Eye (tissue), 1 donor: ENCODE measurements at places on chromosomes 1 and 21.
A peak's percentile ranks its signal among the peaks of the same experiment; 100 is the strongest.

- DNase-seq, result peak; percentile 46
These were observed 1.4 kb upstream of the SKI start for GRCh38 chr1:2226525-2227345.

GRCh38 chr1:2807678-2808385 lies 6.3 kb upstream of the TTC34 start:
- no peak for DNase-seq

DNA sequence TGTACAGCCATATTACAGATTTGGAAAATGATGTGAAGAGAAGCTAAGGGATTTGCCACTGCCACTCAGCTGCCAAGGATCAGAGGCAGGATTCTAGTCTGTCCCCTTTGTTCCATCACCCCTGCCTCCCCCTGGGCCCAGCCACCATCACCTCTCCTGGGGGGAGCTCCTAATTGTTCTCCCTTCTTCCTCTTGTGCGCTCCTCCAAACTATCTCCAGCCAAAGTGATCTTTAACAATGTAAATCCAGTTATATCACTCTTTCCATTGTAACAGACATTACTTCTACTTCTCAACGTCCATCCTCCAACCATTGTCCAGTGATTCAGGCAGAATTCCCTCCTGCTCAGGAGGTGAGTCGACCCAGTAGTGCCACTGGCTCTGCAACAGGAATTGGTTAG lies 164.1 kb downstream of the PLPP3 start:
- DNase-seq, result no peak

DNA sequence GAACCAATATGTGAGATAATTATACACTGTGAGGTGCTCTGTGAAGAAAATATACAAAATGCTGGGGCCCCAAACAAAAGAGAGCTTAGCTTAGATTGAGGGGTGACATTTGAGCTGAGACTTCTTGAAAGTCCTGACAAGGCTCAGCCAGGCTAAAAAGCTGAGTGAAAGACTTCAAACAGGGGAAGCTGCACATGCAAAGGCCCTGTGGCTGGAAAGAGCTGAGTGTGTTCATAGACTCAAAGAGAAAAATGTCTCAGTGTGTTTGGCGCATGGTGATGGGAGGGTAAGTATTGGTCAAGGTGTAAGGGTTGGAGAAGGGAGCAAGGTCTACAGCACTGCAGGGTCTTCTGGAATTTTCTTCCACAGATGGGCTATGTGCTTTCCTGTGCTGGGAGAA lies 127.2 kb upstream of the KLHDC7A start:
- DNase-seq, result no peak

- no peak for DNase-seq
These were observed 124.2 kb downstream of the LIPI start for GRCh38 chr21:14086553-14086952.

DNA sequence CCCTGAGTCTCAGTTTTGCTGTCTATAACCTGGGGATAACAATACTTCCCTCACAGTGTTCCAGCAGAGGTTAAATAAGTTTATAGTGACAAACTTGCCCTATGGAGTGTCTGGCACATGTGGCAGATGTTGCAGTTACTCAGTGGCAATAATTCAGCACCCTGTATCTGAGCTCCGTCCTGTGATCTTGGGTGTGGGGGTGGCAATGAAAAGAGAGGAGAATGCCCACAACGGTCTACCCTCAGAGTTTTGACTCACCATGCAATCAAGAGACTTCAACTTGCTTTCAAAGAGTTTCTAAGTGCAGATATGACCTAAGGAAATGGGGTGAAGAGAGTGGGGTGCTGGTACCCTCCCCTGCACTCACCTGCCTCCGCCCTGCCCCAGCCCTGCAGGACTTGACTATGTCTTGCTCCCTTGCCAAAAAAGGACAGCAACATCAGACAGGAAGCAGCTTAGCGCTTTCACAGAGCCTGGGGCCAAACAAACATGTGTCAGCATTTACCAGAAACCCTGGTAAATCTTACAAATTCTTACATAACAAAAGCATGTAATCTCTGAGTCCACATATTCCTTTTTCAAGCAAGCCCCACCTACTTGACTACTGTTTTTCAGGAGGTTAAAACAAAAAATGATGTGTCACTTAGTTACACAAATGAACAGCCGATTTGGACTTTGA lies 185.1 kb upstream of the CAMK1G start:
- no peak for DNase-seq

- DNase-seq, result no peak
These were observed 38.5 kb downstream of the MRPL37 start for GRCh38 chr1:54238353-54239034.

GRCh38 chr21:29155118-29155932 lies 24.9 kb downstream of the MAP3K7CL start:
- DNase-seq, result peak; percentile 65

DNA sequence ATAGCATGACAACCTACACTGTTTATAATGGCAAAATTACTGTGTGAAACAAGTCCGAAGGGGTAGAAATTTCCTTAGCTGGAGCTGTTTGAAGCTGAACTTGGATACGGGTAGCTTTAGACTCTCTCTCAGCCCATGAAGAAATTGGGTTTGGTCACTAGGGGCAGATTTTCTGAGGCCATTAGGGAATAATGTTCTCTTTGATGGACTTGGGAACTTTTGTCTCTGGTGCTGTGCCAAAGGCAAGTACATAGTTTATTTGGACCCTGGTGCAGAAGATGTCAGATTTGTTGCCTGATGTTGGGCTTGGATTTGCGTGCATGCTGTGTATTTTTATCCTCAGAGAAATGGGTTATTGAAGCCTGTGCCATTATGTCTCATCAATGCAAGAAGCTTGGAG lies 109.6 kb downstream of the VPS13D start:
- DNase-seq, result peak; percentile 40

- DNase-seq, result no peak
These were observed 14.0 kb upstream of the NCF2 start for GRCh38 chr1:183604038-183604808.

GRCh38 chr1:145706086-145706664 lies 993 bp downstream of the PDZK1 start:
- DNase-seq, result peak; percentile 69

DNA sequence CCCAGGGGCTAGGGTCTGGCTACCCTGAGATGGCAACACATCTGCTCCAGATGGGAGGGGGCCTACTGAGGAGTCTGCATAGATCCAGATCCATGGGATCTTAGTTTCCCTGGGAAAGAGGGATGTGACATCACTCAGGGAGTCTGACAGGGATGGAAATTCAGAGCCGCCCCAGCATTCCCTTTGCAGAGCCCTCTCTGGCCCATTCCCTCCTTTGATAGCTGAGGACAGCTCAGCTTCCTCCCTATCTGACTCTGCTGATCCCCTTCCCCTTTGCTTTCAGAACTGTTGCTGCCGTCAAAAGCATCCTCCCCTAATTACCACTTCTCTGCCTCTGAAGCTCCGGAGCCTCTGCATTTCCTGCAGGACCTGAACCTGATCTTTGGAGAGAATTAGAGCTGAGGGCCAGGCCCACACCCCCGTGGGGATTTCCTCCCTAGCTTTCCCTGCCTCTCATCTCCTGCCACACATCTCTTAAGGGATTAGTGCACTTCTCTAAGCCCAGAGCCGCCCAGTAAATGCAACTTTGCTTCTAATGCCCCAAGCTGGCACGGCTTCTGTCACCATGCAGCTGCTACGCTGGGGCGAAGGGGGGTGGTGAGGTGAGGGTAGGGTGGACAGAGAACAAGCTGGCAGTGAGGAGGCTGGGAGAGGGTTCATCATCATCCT lies 9.5 kb upstream of the ASCL5 start:
- DNase-seq, result peak; percentile 33

- no peak for DNase-seq
These were observed 18.9 kb downstream of the CDK18 start for GRCh38 chr1:205523261-205523890.

DNA sequence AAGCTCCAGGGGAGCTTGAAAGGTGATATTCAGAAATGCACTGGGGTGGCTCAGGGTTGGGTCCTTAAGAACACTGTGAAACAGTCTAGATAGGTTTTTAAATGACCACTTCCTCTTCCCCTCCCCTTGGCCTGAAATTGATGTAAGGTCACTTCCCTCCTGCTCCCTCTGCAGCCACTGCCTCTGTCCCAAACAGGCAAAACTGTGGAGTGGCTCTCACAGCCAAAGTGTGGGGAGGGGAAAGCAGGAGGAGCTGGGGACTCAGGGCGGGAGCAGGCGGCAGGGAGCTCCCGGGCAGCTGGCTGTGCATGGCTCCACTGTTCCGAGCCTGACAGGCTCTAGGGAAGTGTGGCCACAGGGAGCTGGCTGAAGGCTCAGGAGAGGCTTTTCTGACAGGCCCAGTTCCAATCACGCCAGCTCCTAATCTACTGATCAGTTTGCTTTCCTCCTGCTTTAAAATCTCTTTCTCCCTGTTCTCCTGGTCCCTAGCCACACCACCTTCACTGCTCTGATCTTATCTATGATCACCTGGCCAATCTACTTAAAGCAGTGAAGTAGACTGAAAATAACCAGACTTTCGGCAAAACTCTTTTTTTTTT lies 5.1 kb upstream of the CSRP1 start:
- no peak for DNase-seq

- DNase-seq, result no peak
These were observed 2.4 kb downstream of the CCSAP start for GRCh38 chr1:229340496-229340895.

DNA sequence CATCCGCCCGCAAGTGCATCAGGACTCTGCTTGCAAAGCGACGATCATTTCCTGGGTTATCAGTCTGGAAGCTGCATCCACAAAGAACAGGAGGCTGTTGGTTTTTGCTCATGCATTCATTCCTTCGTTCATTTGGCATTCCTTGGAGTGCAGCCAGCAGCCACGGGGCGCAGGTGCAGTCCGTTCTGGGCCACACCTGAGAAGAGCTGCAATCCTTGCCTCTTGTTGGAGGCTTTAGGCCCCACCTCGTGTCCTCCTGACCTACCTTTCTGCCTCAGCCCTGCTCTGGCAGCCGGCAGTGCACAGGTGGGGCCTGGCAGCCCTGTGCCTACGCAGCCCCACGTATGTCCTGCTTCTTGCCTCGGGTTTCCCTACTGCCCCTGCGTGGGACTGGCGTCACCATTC lies 19.6 kb upstream of the C2CD2 start:
- no peak for DNase-seq

DNA sequence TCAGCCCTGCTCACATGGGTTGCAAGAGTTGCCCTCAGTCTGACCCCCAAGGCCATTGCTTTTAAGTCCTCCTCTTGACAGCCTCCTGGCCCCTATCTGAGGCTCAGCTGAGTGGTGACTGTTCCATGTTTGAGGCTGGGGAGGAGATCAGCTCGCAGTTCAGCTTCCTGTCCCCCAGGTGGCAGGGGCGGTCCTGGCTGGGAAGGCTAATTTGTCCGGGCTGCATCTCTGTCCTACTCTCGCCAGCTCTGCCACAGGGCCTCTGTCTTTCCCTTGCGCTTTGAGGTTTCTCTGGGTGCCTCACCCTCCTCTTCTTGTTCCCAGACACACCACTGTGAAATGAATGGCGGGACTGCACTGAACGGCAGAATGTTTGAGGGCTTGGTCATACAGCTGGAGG lies 157.3 kb downstream of the KCNJ6 start:
- DNase-seq, result peak; percentile 63

- no peak for DNase-seq
These were observed at the start of gene CD53 for GRCh38 chr1:110872745-110873720. CD53 (plus strand) TSS chr1:110873148; CDS start chr1:110891409, 18,261 bp downstream.

DNA sequence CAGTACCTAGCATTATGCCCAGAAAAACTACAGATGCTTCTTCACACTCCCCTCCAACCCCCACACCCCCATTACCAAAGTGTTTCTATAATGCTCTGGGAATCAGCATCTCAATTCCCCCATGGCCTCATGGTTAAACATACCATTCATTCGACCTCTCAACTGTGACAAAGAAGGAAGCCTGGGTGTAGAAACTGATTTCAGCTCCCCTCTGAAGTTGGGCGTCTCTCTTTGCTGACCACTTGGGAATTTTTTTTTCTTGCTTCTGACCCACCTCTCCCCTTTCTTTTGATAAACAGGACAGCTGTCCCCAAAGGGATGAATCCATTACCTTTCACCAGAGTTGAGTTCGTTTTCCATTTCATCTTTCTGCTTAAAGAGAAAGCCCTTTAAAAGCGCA lies 116.4 kb upstream of the HOOK1 start:
- DNase-seq, result peak; percentile 67

GRCh38 chr1:220045356-220046051 lies 801 bp downstream of the EPRS1 start:
- no peak for DNase-seq

DNA sequence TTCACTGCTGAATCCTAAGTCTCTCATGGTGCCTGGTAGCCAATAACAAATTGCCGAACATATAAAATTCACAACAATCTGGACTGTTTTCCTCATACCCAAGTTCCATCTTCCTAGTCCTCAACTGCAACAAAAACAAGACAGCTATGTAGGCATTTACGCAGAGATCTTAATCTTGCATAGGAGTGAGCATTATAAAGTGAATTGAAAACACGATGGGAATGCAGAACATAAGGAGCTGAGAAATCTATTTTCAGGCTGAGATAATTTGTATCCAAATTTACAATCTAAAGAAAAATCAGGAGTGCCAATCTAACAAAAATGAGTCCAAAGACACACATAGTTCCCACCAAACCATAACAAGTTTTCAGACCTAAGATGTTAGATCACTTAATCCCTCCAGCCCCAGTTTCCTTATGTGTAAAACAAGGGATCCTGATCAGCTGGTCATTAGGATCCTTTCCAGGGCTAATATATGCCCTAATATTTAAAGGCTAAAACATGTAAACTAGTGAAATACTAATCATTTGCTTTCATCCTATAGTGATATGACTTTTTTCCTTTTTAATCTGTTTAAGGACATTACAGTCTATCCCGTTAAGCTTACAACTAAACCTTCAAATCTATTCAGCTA lies 1.9 kb downstream of the SLC16A1 start:
- DNase-seq, result peak; percentile 23

- DNase-seq, result peak; percentile 45
These were observed 568.3 kb upstream of the ADGRL2 start for GRCh38 chr1:81232420-81232819.

GRCh38 chr1:151197863-151198253 lies 494 bp upstream of the PIP5K1A start:
- no peak for DNase-seq

- no peak for DNase-seq
These were observed 54.5 kb downstream of the CD34 start for GRCh38 chr1:207856276-207857023.

- no peak for DNase-seq
These were observed 435.9 kb downstream of the KIF26B start for GRCh38 chr1:245590726-245591125.

- DNase-seq, result no peak
These were observed 38.6 kb downstream of the GADD45A start for GRCh38 chr1:67723620-67724019.

- no peak for DNase-seq
These were observed 72.8 kb downstream of the CNST start for GRCh38 chr1:246638941-246639655.

- peak; percentile 65 for DNase-seq
These were observed 2.3 kb downstream of the GPR137B start for GRCh38 chr1:236144446-236145150.

DNA sequence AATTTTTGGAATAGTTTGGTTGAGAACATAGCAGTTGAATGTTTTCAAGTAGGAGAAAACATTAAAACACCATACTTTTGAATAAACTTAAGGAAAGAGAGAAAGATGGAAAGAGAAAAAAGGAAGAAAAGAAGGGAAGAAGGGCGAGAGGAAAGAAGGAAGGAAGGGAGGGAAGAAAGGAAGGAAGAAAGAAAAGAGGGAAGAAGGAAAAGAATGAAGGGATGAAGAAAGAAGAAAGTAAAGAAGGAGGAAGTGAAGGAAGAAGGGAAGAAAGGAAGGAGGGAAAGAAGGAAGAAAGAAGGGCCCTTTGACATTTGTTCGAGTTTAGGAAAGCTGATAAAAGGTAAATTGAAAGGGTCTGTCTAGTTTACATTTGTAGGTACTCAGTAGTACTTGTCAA lies 482.7 kb downstream of the SIPA1L2 start:
- no peak for DNase-seq

- no peak for DNase-seq
These were observed 25.8 kb downstream of the EXOC8 start for GRCh38 chr1:231311720-231312431.
